ENCODE measurements at places on chromosomes 2 and 18. TPM values are rescaled to one million over a fixed set of nuclear protein-coding genes. Genes with fewer than 3 reads are reported as not detected.

DNA sequence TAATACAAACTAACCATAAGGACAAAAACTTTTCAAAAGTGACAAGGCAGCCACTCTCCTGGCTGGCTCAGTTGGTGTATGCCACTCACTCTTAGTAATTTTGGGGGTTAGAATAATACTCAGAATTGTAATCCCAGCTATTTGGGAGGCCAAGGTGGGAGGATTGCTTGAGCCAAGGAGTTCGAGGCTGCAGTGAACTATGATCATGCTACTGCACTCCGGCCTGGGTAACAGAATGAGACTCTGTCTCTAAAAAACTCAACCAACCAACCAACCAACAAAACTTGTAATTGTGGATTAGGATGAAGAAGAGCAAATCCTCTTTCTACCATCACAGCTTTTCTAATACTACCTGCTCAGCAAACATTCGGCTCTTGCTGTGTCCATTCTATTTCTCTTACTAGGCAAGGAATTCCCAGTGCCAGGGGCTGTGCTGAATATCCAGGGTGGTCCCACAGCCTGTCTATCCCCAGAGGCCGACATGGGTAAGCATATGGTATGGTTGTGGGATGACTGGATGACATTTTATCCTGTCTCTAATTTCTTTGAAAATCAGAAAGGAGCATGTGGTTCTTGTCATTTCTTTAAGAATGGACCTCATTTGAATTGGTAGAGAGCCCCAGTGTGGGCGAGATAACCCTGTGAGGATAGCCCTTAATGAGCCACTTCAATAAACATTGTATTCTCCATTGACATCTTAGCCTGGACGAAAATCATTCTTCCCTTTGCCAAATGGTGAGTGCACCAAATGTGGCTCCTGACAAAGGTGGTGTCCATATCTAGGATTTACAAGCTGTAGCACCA, 220.1 kb downstream of the MYCN start:
- no peak for DNase-seq

- peak; percentile 47 for DNase-seq
These were observed 174.0 kb upstream of the SLC14A2 start for GRCh38 chr18:45441110-45441847.

DNA sequence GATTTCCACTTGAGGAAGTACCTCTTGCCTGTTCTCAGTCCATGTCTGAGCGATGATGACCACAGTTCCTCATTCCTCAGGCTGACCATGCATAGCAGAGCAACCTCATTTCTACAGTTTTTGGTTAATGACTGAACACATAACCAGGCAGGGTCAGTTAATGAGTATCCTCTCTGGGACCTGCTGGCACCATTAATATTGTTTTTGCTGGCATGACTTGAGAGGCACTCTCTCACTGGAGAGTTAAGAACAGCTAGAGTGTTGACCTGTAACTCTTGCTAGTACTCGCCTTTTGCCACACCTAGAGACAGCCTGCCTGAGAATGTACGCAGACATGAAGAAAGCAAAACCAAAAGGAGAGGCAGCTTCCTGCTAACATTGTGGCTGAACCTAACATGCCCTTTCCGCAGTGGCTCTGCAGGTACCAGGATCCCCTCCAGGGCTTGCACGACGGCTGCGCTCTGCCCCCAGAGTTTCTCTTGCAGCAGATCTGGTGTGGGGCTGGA, 23.9 kb downstream of the PECR start:
- DNase-seq, result no peak

GRCh38 chr18:2997846-2998564, 14.9 kb downstream of the LPIN2 start:
- DNase-seq, result peak; percentile 66

Gene ARL4C
- total RNA-seq, result 4.3 TPM

DNA sequence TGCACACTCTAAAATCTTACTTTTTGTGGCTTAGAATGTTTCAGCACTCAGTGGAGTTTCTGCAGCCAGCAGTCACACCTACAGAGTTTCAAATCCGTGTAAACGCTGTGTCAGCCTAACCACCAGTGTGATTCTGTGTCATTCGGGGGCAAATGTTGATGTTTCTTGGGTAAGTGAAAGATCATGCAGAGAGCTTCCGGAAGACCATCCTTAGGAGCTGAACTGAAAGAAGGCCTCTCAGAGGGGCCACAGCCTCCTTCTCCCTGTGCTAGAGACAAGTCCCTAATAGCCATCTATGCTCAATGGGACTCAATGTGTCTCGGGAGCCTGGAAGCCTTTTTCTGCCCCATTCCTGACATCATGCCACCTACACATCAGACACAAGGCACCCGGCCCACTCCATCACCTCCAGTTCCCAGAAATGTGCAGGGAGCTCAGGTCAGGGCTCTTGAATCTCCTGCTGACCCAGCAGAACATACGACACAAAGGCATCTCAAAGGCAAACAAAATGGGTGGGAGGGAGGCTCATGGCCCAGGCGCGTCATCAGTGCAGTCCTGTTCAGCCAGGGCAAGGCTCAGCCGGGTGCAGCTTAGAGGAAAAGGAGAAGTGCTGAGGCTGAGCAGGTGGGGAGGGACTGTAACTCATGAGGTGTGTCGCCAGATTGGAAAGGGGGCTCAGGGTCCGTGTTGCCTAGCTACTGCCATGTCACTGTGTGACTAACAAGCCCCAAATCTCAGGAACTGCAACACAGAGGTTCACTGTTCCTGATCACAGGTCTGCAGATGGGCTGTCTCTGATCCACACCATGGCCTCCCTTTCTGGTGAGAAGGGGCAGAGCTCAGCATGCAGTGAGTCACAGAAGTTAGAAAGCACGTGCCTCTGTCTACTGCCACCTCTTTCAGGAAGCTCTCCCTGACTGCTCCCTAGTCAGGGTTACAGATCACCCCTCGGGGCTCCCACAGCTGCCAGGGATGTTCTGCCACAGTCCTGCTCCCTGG, 82.0 kb downstream of the SMAD7 start:
- no peak for DNase-seq

DNA sequence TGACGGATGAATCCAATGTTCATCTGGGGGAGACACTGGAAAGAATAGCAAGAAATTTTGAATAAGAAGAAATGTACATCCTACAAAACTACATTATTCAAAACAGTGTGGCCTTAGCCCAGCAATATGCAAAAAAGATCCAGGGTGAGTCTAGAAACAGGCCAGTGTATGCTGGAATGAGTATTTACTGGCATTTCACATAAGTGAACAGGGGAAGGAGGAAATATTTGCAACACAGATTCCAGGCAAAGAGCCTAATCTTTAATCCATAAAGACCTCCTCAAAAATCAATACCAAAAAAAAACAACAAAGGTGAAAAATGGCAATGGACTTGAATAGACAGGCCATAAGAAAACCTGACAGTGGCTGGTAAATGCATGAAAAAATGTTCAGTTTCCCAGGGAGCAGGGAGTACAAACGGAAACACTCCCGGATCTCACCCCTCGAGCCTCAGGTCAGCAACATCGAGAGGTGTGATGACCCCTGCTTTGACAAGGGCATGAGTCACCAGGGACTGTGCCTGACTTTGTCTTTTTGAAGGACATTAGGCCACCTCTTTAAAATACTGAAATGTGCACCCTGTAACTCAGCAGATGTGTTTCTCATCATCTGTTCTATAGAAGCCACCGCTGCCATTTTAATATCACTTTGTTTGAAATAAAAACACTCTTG, 12.7 kb upstream of the GPC1 start:
- no peak for DNase-seq

Gene CXCR4
- total RNA-seq, result 4.5 TPM

DNA sequence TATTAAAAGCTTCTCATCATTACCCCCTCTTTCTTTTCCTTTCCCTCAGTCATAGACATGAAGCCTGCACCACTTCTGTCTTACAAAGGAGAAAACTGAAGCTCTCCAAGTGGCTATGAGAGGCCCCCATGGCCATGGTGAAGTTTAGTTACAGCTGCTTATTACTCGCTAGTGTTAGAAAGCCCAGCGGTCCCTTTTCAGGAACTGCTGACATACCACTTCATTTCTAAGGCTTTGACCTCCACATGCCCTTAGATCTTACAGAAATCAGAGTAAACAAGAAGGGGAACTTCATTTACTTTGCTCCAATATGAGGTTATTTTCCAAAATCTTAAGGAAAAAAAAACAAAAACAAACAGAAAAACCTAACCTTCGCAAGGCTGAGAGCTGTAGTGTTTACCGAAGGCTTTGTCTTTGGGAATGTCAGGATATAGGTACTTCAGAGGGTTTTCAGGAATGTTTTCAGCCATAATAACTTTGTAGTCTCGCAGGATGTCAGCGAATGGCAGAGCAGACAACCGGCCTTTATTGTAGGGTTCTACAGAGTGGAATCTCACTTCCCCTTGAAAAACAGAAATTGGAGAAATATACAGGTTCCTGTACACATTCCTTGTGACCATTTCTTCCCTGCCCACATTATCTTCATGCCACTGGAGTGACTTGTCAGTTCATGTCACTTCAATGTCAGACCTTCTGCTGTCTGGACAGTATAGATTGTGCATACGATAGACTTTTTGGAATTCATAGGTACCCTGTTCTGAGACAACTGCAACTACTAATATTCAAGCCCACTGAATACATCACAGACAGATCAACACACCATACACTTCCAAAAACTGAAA, 18.8 kb upstream of the STAT1 start:
- DNase-seq, result no peak

DNA sequence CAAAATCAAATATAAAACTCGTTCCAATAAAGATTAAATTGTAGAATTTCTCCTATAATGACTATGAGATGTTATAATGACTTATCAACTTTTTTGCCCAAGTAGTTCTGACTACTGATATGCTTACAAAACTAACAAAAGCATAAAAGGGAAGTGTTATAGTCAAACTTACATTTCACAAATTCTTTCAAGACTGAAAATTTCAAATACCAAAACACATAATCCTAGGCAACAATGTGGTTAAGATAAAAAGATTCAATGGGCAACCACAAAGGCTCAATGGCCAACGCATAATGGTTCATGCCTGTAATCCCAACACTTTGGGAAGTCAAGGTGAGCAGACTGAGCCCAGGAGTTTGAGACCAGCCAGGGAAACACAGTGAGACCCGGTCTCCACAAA, 135.7 kb downstream of the USP34 start:
- no peak for DNase-seq

DNA sequence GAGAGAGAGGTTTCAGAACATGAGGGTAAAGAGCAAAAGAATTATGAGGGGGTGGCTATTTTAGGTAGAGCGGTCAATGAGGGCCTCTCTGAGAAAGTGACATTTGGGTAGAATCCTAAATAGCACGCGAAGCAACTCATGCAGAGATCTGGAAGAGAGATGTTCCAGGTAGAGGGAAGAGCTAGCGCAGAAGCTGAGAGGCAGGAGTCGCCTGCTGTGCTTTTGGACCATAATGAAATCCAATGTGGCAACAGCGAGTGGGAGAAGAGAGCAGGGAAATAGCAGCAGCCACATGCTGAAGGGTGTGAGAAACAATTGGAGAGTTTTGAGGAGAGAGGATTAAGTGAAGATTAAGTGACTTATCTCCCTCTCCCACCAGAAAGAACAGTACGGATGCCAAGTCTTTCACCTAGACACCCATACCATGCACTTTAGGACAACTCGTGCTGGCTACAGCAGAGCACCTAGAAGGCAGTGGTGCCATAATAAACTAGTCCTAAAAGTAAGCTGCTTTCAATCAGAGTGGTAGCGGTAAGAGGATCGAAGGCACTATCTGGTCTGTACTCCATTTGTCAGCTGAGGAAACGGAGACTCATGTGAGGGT, 129.7 kb downstream of the LRP2 start:
- DNase-seq, result no peak

Gene ZEB2
- 71.9 TPM for total RNA-seq

DNA sequence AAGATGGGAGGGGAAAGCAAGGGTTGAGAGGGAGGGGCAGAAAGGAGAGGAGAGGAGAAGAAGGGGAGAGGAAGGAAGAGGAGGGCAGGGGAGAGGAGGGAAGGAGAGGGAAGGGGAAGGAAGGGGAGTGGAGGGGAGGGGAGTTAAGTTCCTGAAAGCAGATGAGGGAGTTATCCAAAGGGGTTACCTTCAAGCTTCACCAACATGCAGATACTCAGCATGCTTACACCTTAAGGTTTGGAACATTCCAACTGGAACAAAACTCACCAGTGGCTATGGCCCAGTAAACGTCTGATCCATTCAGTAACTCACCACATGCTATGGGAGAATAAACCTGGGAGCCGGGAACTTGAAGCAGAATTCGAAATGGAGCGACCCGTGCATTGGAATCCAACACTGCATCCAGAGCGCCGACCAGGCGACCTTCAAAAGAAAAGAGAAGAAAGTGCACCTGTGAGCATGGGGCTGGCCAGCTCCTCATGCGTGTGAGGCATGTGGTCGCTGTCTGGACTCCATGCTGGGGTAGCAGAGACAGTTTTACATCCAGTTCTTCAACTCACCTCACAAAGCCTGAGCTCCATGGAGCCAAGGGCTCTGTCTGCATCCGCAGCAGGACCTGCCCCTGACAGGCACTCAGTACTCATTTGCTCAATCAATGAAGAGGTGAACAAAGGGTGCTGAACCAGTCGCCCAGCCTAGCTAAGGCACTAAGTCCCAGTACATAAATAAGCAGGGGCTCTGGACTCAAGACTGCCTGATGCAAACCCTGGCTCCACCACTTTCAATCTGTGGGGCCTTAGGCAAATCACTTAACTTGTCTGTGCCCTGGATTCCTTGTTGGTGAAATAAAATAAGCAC, 61.0 kb downstream of the TBC1D8 start:
- DNase-seq, result no peak

Gene UGT1A8
- total RNA-seq, result not detected

Gene XIRP2
- total RNA-seq, result not detected

Gene GAREM2
- 4.0 TPM for total RNA-seq

GRCh38 chr2:48844417-48845155, 89.1 kb upstream of the LHCGR start:
- peak; percentile 91 for DNase-seq

Gene EPHA4
- 42.4 TPM for total RNA-seq

DNA sequence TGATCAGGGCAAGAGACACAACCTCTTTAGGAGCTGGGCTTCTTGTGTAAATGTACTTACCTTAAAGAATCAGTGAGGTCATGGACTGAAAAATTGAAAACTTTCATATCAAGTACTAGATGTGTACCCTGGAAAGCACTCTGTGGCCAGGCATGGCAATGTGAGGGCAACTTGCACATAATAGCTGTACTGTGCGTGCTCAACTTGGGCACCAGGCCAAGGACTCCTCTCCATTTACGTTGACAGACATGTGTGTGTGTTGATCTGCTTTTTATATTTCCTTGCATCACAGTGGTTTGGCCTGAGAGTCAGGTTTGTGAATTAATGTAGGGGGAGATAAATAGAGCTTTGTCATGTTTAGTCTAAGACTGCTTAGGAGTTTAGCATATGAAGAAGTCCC, 669.5 kb upstream of the REG3G start:
- peak; percentile 94 for DNase-seq

Gene C2orf66
- not detected for total RNA-seq

GRCh38 chr18:48727681-48728080, 188.8 kb downstream of the CTIF start:
- no peak for DNase-seq

Gene USP40
- 38.3 TPM for total RNA-seq

Gene KRCC1
- total RNA-seq, result 15.7 TPM

- no peak for DNase-seq
These were observed 53.3 kb downstream of the IL1R2 start for GRCh38 chr2:102044967-102045489.
